ENCODE measurements at places on chromosomes 1 and 21.

GRCh38 chr1:8678673-8679394 lies 138.6 kb downstream of the RERE start:
- H3K27ac ChIP-seq: no peak overlapping the region
- no peak for DNase-seq
- peaks cover 2% of the 10 kb centered on the region for H3K4me1 ChIP-seq
- H3K27me3 ChIP-seq: no peaks in the 10 kb centered on the region

- H3K27ac ChIP-seq: no peak overlapping the region
- DNase-seq: no peak
- H3K4me1 ChIP-seq: peaks cover 20% of the 10 kb centered on the region
- H3K27me3 ChIP-seq: no peaks in the 10 kb centered on the region
- H3K36me3 ChIP-seq: no peaks in the 10 kb centered on the region
Observed at GRCh38 chr1:116581323-116581885, 10.6 kb upstream of the CD58 start.

DNA sequence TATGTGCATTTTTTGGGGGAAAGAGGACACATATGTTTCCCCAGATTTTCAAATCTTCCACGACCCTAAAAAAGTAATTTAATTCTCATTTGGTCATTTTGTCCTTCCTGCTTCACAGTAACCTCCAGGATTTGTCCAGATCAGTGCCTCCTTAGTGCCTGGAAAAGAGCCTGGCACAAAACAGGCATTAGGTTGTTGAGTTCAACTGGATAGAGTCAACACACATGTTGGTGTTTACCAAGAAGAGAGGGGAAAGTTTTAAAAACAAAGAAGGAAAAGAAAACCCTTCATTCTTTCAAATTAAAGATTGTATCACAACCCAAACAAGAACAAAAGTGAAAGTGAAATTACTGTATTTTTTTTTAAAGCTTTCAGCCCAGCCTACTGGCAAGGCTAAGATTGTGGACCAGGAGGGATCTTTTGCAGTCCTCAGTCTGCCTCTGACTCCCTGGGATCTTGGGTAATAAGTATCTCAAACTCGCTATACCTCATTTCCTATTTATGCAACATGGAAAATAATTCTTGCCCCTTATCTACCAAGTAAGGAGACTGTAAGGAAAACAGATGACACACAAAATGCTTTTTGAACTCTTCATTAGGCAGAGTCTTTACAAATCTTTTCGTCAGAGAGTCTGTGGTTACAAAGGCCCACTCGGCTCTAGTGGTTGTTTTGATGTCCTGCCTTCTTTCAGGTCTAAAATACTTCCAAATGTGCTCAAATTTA lies 57.8 kb downstream of the ZNF281 start:
- no peaks in the 10 kb centered on the region for H3K27me3 ChIP-seq
- no peak overlapping the region for H3K4me3 ChIP-seq
- H3K36me3 ChIP-seq: no peaks in the 10 kb centered on the region
- H3K4me1 ChIP-seq: peaks cover 4% of the 10 kb centered on the region
- no peak for DNase-seq

GRCh38 chr1:230383425-230383824 lies 42.7 kb downstream of the PGBD5 start:
- DNase-seq: no peak
- H3K4me3 ChIP-seq: no peak overlapping the region
- no peaks in the 10 kb centered on the region for H3K36me3 ChIP-seq
- H3K27ac ChIP-seq: no peak overlapping the region
- H3K27me3 ChIP-seq: peaks cover 4% of the 10 kb centered on the region
- no peaks in the 10 kb centered on the region for H3K4me1 ChIP-seq

DNA sequence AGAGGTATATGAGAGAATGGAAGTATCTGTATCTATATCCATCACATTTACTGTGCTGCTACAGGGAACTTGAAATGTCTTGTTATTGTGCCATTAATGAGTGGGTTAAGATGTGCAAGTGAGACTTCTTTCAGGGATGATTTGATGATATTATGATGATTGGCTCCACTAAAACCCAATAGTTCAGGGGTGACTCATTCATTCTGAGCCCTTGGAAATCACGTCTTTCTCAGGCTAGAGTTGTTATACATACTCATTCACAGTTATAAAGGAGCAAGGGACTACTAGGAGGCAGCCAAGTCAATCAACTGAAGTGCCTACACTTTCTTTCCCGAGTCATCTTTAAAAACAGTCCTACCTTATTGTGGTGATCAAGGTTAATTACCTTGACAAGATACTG lies 1109.8 kb upstream of the B3GALT2 start:
- no peaks in the 10 kb centered on the region for H3K27me3 ChIP-seq
- DNase-seq: no peak
- peaks cover 10% of the 10 kb centered on the region for H3K4me1 ChIP-seq
- no peak overlapping the region for H3K27ac ChIP-seq
- H3K36me3 ChIP-seq: no peaks in the 10 kb centered on the region

DNA sequence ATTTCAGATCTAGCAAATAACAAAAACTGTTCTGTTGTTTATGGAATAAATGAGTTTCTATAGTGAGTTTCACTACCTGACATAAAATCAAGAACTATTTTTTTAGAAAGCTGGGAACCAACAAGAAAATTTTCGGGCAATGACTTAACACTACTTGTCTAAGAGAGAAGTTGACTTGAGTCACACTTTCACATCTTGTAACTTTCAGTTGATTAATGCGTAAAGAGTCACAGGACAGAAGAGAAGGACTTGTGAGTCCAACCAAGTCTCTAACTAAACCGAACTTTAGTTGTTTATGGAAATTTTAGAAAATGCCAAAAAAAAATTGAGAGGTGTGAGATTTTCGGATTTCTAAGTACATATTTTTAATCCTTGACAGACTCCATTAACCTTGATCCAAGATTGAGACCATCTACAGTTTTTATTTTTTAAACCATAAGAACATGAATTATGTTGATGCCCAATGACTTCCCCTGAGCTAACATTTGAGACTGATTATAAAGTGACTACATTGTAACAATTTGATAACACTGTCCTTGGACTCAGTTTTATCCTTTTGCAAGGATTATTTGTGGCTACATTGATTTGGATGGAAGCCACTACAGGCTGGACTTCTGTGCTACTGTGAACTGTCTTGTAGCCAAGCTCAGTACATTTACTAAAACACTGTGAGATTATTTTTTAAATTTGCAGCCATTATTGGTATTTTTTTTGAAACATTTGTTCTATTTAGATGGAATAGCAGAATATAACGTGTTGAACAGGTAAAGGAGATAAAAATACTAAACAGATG lies 284.0 kb downstream of the PTPRC start:
- no peaks in the 10 kb centered on the region for H3K36me3 ChIP-seq
- peaks cover 24% of the 10 kb centered on the region for H3K4me1 ChIP-seq

DNA sequence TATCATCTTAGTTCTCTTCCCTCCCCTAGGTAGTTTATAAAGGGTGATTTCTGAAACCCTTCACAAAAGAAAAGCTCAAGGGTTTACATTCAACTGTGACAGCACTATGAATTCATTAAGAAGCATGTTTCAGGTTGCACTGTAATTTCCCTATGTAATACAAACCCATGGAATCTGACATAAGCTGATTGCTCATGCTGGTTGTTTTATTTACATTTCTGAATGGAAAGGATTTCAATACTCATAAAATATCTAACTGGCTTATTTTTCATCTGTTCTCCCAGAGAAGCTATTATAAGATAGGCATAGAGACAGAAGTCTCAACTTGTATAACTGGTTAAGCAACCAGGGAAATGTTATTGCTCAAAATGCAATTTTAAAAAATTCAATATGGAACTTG lies 20.5 kb downstream of the WNT2B start:
- H3K27ac ChIP-seq: no peak overlapping the region
- H3K27me3 ChIP-seq: no peaks in the 10 kb centered on the region
- H3K36me3 ChIP-seq: peaks cover 2% of the 10 kb centered on the region
- DNase-seq: no peak

DNA sequence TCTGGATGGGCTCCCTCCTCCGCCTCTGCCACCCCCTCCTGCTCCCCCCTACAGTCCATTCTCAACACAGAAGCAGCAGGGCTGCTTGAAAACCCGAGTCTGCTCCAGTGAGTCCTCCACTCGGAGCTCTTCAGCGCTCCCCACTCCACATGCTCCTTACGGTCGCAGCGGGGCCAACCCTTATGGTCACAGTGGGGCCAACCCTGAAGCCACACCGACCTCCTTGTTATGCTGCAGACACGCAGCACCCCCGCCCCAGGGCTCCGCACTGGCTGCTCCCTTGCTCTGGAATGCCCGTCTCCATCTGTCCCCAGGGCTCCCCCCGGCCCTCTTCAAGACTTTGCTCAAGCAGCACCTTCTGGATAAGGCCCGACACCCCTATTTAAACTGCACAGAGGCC lies 22.6 kb downstream of the GPR157 start:
- no peak for DNase-seq
- no peak overlapping the region for H3K4me3 ChIP-seq
- H3K4me1 ChIP-seq: no peaks in the 10 kb centered on the region
- H3K27ac ChIP-seq: no peak overlapping the region
- no peaks in the 10 kb centered on the region for H3K36me3 ChIP-seq

GRCh38 chr1:225945564-225945963 lies 4.5 kb upstream of the LEFTY2 start:
- peaks cover 8% of the 10 kb centered on the region for H3K27me3 ChIP-seq
- H3K4me1 ChIP-seq: peaks cover 10% of the 10 kb centered on the region
- no peak overlapping the region for H3K4me3 ChIP-seq
- H3K36me3 ChIP-seq: no peaks in the 10 kb centered on the region
- no peak for DNase-seq
- H3K27ac ChIP-seq: no peak overlapping the region

GRCh38 chr21:35652872-35653271 lies 407.5 kb downstream of the SETD4 start:
- DNase-seq: no peak
- no peak overlapping the region for H3K4me3 ChIP-seq
- no peaks in the 10 kb centered on the region for H3K4me1 ChIP-seq
- H3K27me3 ChIP-seq: no peaks in the 10 kb centered on the region
- H3K36me3 ChIP-seq: no peaks in the 10 kb centered on the region
- H3K27ac ChIP-seq: no peak overlapping the region

GRCh38 chr1:108815566-108815965 lies 41.3 kb downstream of the AKNAD1 start:
- H3K36me3 ChIP-seq: peaks cover 11% of the 10 kb centered on the region
- H3K27ac ChIP-seq: no peak overlapping the region
- H3K27me3 ChIP-seq: no peaks in the 10 kb centered on the region
- no peaks in the 10 kb centered on the region for H3K4me1 ChIP-seq
- no peak overlapping the region for H3K4me3 ChIP-seq
- DNase-seq: no peak

- no peaks in the 10 kb centered on the region for H3K4me1 ChIP-seq
- no peak overlapping the region for H3K4me3 ChIP-seq
- no peaks in the 10 kb centered on the region for H3K36me3 ChIP-seq
- no peak overlapping the region for H3K27ac ChIP-seq
- DNase-seq: no peak
Observed at GRCh38 chr1:25209516-25209915, 22.8 kb downstream of the SYF2 start.

DNA sequence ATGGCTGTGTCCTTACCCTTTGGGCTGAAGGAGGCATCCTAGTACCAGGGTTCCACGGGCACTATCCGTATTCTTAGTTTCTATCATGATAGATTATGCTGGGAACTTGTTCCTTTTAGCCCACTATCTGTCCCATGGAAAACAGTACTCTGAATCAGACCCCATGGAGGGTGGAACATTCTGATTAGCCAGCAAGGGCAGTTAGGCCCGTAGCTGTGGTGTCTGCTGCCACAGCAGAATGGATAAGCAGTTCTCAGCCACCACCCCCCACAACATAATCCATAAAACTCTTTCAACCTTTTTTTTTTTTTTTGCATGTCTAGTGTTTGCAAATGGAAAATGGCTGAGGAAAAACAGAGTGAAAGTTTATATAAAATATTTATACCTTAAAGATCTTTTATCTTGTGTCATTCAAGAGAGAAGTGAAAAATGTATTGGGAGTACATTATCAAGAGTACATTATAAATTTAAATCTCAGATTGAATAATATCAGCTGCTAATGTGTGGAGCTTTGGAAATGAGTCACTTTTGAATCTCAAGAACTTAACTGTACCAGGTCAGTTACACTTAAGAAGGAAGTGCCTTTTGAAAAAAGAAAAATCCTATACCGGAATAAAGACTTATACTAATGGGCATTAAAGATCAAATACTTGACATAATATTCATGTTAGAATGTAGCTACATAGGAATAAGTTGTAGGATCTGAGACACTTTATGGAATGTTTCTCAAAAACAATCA lies 80.3 kb downstream of the NFIA start:
- H3K4me3 ChIP-seq: no peak overlapping the region
- H3K4me1 ChIP-seq: no peaks in the 10 kb centered on the region
- no peak overlapping the region for H3K27ac ChIP-seq
- no peaks in the 10 kb centered on the region for H3K36me3 ChIP-seq

- peaks cover 5% of the 10 kb centered on the region for H3K4me1 ChIP-seq
- H3K27me3 ChIP-seq: no peaks in the 10 kb centered on the region
- H3K27ac ChIP-seq: no peak overlapping the region
- peaks cover 14% of the 10 kb centered on the region for H3K36me3 ChIP-seq
Observed at GRCh38 chr1:244400974-244401373, 50.7 kb downstream of the ADSS2 start.

DNA sequence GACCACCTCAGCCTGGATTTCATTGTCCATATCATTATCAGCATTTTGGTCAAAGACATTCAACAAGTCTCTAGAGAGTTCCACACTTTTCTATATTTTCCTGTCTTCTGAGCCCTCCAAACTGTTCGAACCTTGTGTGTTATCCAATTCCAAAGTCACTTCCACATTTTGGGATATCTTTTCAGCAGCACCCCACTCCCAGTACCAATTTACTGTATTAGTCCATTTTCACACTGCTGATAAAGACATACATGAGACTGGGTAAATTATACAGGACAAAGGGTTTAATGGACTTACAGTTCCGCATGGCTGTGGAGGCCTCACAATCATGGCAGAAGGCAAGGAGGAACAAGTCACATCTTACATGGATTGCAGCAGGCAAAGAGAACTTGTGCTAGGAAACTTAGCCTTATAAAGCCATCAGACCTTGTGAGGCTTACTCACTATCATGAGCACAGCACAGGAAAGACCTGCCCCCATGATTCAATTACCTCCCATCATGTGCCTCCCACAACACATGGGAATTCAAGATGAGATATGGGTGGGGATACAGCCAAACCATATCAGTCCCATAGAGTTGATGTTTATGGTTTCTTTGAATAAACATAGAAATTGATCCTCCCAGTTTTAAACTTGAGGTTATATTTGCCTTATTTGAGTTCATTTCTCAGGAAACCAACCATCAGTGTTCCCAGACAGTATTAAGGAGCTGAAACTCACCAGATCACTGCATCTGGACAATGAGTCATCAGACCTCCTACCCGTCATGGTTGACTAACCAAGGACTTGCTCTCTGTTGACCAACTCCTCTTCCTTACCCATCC lies 322.7 kb upstream of the DUSP10 start:
- H3K4me1 ChIP-seq: no peaks in the 10 kb centered on the region
- no peaks in the 10 kb centered on the region for H3K27me3 ChIP-seq
- H3K27ac ChIP-seq: no peak overlapping the region
- no peak overlapping the region for H3K4me3 ChIP-seq

GRCh38 chr1:27574001-27574781 lies 29.8 kb downstream of the AHDC1 start:
- no peak for DNase-seq
- H3K36me3 ChIP-seq: no peaks in the 10 kb centered on the region
- H3K27me3 ChIP-seq: peaks cover 6% of the 10 kb centered on the region
- no peak overlapping the region for H3K4me3 ChIP-seq
- no peak overlapping the region for H3K27ac ChIP-seq
- H3K4me1 ChIP-seq: peaks cover 52% of the 10 kb centered on the region
